Urinary bladder (tissue), 4 donors: ENCODE measurements at places on chromosomes 16 and 17. TPM values are rescaled to one million over a fixed set of nuclear protein-coding genes. Genes with fewer than 3 reads are reported as not detected.

The NPIPB9 gene
- 9.3 TPM for total RNA-seq

The GPR179 gene
- total RNA-seq, result 0.11 TPM

The PRAC2 gene
- 2.1 TPM for total RNA-seq

The KAT8 gene
- total RNA-seq, result 41.2 TPM

GRCh38 chr17:61412860-61413660 is 13.4 kb downstream of the TBX2 start:
- no peak for DNase-seq

- DNase-seq, result no peak
Measured at GRCh38 chr16:5065813-5066212, at the start of gene C16orf89. Gene C16orf89, minus strand, starts transcription at chr16:5065956. Its CDS starts 48 bp downstream, at chr16:5065908.

GRCh38 chr17:31580316-31580705 is 188.8 kb downstream of the RAB11FIP4 start:
- no peak for DNase-seq

- DNase-seq, result no peak
Measured at GRCh38 chr17:74137416-74137815, 66.1 kb upstream of the RPL38 start.
